Mammary epithelial cell (primary cell): ENCODE measurements at places on chromosomes 12 and 14. TPM values are rescaled to one million over a fixed set of nuclear protein-coding genes. Genes with fewer than 3 reads are reported as not detected.

Gene GDF3
- polyA plus RNA-seq: not detected

Gene BCL2L14
- polyA plus RNA-seq: not detected

Gene RAD52
- 7.6 TPM for polyA plus RNA-seq

Gene PIK3C2G
- 1.9 TPM for polyA plus RNA-seq

Gene ACVRL1
- not detected for polyA plus RNA-seq

Gene AGAP2
- 0.28 TPM for polyA plus RNA-seq

Gene ATXN7L3B
- polyA plus RNA-seq: 11.3 TPM

Gene CD9
- polyA plus RNA-seq: 775 TPM

Gene TMEM253
- 1.8 TPM for polyA plus RNA-seq

Gene SYT10
- polyA plus RNA-seq: not detected

Gene MYH6
- polyA plus RNA-seq: not detected

Gene RFLNA
- polyA plus RNA-seq: 0.20 TPM

Gene MANSC4
- 0.28 TPM for polyA plus RNA-seq

Gene HOXC11
- 0.22 TPM for polyA plus RNA-seq

Gene AQP2
- not detected for polyA plus RNA-seq

Gene TRIM9
- 0.10 TPM for polyA plus RNA-seq

Gene STRAP
- 133 TPM for polyA plus RNA-seq

Gene DAO
- polyA plus RNA-seq: not detected

Gene BDKRB2
- 18.1 TPM for polyA plus RNA-seq

Gene SLC39A5
- polyA plus RNA-seq: not detected

Gene ANKLE2
- 77.7 TPM for polyA plus RNA-seq
